ENCODE measurements at places on chromosomes 16 and 17.
A peak's percentile ranks its signal among the peaks of the same experiment; 100 is the strongest.

- peak; percentile 77 for DNase-seq
These were observed 173.6 kb downstream of the IRF8 start for GRCh38 chr16:86072328-86073102.

DNA sequence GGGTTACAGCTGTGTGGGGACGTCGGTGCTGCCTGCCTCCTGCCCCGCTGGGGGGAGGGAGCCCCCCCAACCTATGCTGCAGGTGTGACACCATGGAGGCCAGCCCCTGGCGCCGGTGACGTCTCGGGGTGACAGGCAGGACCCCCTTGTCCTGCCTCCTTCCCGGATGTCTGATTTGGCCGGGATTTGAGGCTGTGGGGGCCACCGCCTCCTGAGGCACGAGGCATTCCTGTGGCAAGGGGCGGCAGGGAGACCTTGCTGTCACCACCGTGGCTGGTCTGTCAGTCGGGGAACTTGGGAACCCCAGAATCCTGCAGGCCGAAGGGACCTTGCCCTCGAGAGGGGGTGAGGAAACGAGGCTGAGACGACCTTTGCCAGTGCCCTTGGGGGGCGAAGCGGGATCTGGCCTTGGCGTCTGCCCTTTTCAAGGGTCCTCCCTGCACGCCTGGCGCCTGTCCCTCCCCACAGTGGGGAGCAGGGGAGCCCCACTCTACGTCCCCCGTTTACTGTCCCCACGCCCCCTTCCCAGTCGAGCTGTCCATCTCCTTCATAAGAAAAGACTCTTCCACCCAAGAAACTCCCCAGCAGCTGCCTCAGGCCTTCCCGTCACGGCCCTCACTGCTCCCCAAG is 74.4 kb downstream of the METRNL start:
- no peak for DNase-seq

GRCh38 chr16:12162151-12162985 is 185.8 kb downstream of the SNX29 start:
- DNase-seq: no peak

GRCh38 chr16:66400503-66401380 is 26.4 kb upstream of the BEAN1 start:
- no peak for DNase-seq

- DNase-seq: no peak
These were observed 9.8 kb downstream of the SPHK1 start for GRCh38 chr17:76394166-76394565.

- DNase-seq: peak; percentile 42
These were observed 27.5 kb upstream of the NKD1 start for GRCh38 chr16:50520451-50521245.

DNA sequence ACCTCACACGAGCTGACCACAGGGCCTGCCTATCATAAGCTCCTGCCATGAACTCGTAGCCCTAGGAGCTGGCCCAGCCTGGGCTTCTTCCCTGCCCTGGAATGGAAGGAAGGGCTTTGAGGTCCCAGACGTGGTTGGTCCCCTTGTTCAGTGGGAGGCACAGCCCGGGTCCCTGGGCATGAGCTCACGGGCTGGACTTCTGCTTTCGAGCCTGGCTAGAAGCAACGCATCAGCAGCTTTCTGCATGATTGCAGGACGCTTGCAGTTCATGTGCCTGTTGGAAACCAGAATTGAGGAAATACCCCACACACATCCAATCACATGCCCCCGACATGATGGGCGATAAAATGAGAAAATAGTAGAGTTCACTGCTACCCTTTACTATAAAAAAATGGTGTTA is 293.3 kb downstream of the MAF start:
- DNase-seq: no peak

DNA sequence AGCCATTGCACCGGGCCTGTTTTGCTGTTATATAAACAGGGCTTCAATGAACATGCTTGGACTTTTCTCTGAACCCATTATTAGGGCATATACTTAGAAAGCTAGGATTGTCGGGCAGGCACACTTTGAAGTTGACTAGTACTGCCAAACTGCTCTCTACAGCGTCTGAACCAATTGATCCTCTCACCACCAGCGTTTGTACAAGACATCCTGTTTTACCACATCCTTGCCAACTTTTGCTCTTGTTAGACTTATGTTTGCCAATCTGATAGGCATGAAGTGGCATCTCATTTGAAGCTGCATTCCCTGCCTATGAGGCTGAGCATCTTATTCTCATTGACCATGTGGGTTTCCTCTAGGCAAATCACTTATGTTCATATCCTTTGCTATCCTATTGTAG is 7.4 kb upstream of the PPP1R9B start:
- DNase-seq: no peak

GRCh38 chr17:73288534-73289302 is 23.1 kb downstream of the CDC42EP4 start:
- no peak for DNase-seq

- DNase-seq: peak; percentile 21
These were observed 206.0 kb downstream of the SEC14L1 start for GRCh38 chr17:77346765-77347164.

- DNase-seq: no peak
These were observed 209.4 kb upstream of the CIBAR2 start for GRCh38 chr16:85321509-85322271.

- no peak for DNase-seq
These were observed 5.5 kb downstream of the SEC14L1 start for GRCh38 chr17:77146246-77146632.

DNA sequence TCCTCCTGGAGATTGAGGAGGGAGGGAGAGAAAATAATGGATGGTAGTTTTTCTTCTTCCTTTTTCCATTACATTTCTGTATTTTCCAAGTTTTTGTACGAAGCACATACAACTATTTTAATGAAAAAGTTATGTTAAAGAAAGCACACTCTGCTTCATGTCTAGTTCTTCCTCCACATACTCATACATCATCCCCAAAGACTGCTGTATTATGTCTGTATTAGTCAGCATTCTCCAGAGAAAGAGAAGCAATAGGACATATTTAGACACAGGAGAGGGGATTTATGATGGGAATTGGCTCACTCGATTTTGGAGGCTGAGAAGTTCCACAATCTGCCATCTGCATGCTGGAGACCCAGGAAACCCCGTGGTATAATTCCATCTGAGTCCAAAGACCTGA is 10.1 kb upstream of the ACSM2A start:
- no peak for DNase-seq

- no peak for DNase-seq
These were observed 4.3 kb upstream of the GGA2 start for GRCh38 chr16:23514381-23515152.

GRCh38 chr17:48542114-48542656 is 2.7 kb downstream of the HOXB2 start:
- DNase-seq: no peak

DNA sequence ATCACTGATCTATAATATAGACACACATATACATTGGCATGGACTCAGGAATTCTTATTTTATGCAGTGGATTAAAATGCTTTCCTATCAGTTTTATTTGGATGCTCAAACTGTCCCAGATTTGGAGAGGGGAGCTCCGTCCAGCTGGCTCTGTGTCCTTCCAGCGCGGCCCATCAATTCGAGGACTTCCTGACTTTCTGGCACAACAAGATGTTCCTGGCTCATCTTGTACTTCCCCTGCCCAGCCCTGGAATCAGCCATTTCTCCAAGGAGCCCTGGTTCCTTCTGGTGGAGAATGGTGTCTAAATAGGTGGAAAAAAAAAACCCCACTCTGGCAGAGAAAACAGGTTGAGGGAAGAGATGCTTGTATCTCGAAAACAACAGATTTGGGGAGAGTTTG is 94.5 kb downstream of the CRISPLD2 start:
- DNase-seq: no peak

- DNase-seq: no peak
These were observed 29.7 kb upstream of the WSB1 start for GRCh38 chr17:27264068-27264812.

DNA sequence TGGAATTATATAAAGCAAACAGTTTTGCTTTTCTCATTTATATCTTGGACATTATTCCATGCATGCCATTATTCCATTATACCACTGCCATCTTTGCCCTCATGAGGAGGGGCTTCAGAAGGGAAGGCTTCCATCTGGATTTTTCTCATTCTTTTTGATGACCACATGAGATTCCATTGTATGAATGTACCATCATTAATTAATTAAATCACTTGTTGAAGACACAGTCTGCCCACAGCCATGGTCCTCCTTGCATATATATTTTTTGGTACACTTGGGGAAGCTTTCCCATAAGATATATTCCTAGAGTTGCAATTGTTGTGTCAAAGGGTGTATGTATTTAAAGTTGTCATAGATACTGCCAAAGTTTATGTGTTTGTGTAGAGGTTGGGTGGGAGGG is 7.1 kb downstream of the ARL4D start:
- no peak for DNase-seq
